T-helper 9 cell (primary cell): ENCODE measurements at places on chromosomes 2 and 18.

DNA sequence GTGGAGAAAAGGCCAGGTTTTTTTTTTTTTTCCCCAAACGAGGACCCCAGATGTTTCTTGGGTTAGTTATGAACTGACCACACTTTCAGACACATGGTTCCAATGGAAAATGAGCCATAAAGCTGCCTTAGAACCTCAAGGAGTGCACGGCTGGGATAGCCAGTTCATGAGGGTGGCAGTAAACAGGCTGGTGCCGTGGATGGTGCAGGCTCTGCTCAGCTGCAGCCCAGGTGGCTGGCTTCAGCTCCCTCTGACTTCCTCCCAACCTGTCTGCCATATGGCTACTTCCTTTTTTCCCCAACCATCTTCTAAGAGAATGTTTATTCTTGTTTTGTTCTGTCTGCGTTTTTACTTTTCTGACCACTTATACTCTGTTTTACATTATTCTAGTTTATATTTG is 109.8 kb upstream of the LMAN1 start:
- no peak for DNase-seq

GRCh38 chr2:120547662-120548061 is 188.0 kb upstream of the GLI2 start:
- no peak for DNase-seq

GRCh38 chr18:63951302-63951705 is 2.2 kb downstream of the HMSD start:
- DNase-seq, result no peak

GRCh38 chr2:20108655-20109396 is 57.4 kb upstream of the LAPTM4A start:
- no peak for DNase-seq
